Stimulated activated memory B cell treated with anti-CD40 and anti-IgM and Interleukin-4, amounts not matched to agents 10 μg/mL and 1 μg/mL and 100 μg/mL, for 72 hours (primary cell): ENCODE measurements at places on chromosomes 3 and 15.

DNA sequence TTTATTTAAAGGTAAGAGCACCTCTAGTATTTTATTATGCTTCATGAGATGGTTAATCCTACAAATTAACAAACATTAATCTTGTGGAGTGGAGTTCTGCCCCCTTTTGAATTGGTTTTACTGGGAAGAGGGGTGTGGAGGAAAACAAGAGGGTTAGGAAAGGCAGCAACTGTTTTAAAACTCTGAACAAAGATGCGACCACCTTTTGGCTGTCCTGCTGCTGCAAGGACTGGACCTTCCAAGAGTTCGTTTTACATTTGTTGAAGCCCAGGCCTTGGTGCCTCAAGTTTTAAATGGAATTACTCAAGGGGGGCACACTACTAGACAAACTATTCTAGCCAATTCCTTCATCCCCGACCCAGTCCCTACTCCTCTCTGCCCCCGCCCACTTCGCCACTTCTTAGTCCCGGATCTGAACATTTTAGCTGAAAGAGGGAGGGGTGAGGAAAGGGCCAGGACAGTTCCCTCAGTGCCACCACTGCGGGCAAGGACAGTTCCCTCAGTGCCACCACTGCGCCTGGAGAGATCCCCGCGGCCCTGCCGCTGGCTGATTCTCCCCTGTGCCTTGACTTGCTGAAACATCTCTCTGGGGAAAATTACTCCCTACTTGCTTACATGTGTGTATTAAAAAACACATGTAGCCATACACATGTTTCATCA, 11.2 kb downstream of the SOX2 start:
- peak overlapping the region; percentile 13 for H3K27ac ChIP-seq
- H3K4me3 ChIP-seq, result no peak overlapping the region
- no peaks in the 10 kb centered on the region for H3K36me3 ChIP-seq

DNA sequence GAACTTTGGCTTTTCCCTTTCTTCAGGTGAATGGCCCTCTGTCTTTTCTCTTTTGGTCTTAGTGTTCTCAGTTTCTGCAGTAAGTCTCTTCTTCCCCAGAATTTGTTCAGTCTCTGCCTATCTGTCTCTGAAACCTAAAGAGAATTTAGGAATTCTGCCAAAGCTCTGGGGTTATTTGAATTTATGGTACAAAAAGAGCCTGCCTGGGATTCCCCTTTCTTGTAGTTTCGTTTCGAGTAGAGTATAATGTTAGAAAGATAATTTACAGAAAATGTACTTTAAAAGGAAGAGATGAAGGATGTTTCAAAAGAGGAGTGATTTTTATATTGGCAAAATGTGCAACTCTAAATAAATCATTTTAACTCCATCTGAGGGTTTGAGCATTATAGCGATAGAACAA, 247.4 kb upstream of the SATB1 start:
- no peak for ATAC-seq
- no peaks in the 10 kb centered on the region for H3K27me3 ChIP-seq

DNA sequence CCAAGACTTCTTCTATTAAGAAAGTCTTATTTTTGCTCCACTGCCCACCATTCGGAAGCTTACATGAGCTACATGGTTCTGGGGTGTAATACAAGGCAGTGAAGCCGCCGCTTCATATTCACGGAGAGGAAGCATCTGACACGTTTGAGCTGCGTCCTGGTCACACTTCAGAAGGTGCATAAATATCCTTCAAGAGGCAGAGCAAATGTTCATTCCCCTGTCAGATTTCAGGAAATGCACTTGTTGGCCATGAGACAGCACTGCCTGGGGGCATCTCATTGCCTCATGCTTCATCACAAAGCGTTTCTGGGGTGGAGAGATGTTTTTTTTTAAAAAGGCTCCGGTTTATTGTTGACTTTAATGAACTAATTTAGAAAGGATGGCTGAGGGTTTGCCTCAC, 119.9 kb downstream of the CADPS start:
- H3K4me1 ChIP-seq, result no peaks in the 10 kb centered on the region
- H3K27ac ChIP-seq, result no peak overlapping the region
- H3K36me3 ChIP-seq, result no peaks in the 10 kb centered on the region
- no peak for ATAC-seq

GRCh38 chr15:89778861-89779260, 2.7 kb downstream of the MESP2 start:
- H3K27ac ChIP-seq, result no peak overlapping the region
- no peak overlapping the region for H3K4me3 ChIP-seq
- peaks cover 37% of the 10 kb centered on the region for H3K4me1 ChIP-seq
- H3K27me3 ChIP-seq, result peaks cover 19% of the 10 kb centered on the region
- ATAC-seq, result no peak
- H3K36me3 ChIP-seq, result no peaks in the 10 kb centered on the region

DNA sequence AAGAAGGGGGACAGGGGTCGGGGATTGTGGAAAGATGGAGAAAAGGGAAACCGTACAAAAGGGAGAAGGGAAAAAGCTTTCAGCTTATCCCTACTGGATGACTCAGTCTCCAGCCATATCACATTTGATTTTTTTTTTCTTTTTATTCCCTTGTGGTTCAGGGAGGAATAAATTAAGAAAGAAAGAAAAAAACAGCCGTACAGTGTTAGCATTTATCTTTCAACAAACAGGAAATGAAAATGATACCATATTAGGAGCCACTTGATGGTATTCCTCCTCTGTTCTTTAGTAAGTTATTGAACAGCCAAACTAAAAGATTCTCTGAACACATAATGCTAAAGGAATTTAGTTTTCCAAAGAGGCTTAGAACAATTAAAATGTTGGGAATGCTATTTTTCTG, 594.4 kb downstream of the FOXP1 start:
- H3K4me3 ChIP-seq, result no peak overlapping the region
- H3K36me3 ChIP-seq, result peaks cover 79% of the 10 kb centered on the region
- peaks cover 26% of the 10 kb centered on the region for H3K4me1 ChIP-seq
- peak overlapping the region; percentile 7 for H3K27ac ChIP-seq
- ATAC-seq, result no peak

DNA sequence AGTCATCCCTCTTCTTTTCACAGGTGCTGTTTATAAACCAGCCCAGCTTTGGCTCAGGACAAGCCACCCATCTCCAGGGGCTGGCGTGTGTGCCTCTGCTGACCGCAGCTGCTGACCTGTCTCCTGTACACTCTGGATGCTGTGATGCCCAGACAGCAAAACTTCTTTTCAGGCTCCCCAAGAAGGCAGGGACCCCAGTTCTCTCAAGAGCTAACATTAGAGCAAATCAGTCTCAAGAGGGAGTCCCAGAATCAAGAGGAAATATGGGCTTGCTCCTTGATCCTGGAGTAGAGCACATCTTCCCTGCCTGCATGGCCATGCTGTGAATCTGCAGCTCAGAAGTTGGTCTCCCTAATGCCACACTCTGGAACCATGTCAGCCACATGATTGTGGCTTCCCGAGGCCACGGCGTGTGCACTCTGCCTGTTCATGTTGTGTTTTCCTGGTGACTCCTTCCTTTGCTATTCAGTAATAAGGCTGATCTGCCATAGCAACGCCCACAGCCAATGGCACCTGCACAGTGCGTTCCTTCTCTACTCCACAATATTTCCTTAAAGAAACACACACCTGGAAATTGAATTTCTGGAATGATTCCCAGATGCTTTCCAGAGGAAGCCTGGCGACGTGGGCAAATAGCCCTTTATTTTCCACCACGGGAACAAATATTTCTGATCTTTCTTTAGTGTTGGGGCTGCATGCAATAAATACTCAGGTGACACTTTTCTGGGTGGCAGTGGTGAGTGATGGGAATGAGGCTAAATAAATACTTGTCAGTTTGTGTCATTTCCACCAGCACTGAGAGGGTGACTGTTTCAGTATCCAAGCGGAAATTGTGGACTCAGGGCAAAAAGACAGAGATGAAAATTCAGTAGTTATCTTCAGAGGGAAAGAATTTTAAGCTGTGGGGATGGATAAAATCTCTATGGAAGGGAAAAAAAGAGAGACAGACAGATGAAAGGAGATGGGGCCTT, 21.9 kb upstream of the THSD4 start:
- H3K36me3 ChIP-seq, result no peaks in the 10 kb centered on the region
- no peak for ATAC-seq
- no peak overlapping the region for H3K27ac ChIP-seq
- H3K4me1 ChIP-seq, result no peaks in the 10 kb centered on the region
- no peak overlapping the region for H3K4me3 ChIP-seq
- peaks cover 11% of the 10 kb centered on the region for H3K27me3 ChIP-seq

- no peak for ATAC-seq
- H3K27ac ChIP-seq, result peak overlapping the region; percentile 27
- peaks cover 28% of the 10 kb centered on the region for H3K4me1 ChIP-seq
Measured at GRCh38 chr15:64070965-64071851, 22.4 kb downstream of the CIAO2A start.

DNA sequence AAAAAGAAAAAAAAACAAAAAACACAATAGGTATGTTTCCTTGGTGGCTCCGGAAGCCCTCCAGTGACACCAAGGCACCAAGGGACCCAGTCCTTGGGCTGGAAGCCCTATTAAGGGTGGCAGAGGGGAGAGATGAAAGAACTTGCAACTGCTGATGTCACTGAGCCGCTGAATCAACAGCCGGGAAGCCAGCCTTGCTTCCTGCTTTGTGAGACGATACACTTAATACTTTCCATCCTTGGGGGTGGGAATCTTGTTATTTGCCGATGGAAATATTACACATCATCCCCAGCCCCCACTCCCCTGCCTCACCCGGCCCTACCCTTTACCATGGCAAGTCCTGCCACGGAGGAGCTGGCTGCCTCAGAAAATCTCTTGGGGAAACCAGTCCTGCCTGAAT, 5.6 kb upstream of the ISLR2 start:
- no peaks in the 10 kb centered on the region for H3K36me3 ChIP-seq
- H3K4me3 ChIP-seq, result no peak overlapping the region
- H3K27ac ChIP-seq, result no peak overlapping the region
- peaks cover 72% of the 10 kb centered on the region for H3K4me1 ChIP-seq

DNA sequence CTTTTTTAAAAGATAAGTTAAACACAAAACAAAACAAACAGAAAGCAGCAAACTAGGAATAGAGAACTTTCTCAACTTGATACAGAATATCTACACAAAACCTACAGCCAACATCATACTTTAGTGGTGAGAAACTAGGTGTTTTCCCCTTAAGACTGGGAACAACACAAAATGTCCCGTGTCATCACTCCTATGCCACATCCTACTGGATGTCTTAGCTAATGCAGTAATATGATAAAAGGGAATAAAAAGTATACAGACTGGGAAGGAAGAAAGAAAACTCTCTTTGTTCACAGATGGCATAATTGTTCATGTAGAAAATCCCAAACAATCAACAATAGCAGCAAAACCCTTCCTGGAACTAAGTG, 45.9 kb downstream of the TMEM45A start:
- no peaks in the 10 kb centered on the region for H3K4me1 ChIP-seq
- H3K27me3 ChIP-seq, result no peaks in the 10 kb centered on the region

- peaks cover 17% of the 10 kb centered on the region for H3K4me1 ChIP-seq
- no peak overlapping the region for H3K27ac ChIP-seq
- H3K36me3 ChIP-seq, result peaks cover 43% of the 10 kb centered on the region
- no peaks in the 10 kb centered on the region for H3K27me3 ChIP-seq
- H3K4me3 ChIP-seq, result no peak overlapping the region
- ATAC-seq, result no peak
Measured at GRCh38 chr3:69044608-69045007, 7.5 kb downstream of the TMF1 start.

DNA sequence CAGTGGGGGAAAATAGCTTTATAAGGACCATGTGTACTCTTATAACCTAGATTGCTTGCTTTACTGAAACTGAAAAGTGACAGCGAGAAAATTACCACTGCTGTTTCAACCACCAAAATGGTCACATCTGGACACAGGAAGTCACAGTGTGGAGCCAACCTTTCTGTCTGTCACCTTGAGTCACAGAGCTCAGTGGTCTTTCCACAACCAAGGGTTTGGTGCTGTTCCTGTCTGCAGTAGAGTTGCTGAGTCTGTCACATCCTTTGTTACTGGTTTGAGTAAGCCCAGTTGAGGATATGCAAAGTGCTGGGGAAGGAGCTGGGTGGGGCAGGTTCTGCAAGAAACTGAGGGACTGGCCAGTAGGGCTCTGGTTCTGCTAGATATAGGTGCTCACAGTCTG, 139.1 kb upstream of the EIF1B start:
- ATAC-seq, result peak; percentile 70
- peaks cover 10% of the 10 kb centered on the region for H3K27me3 ChIP-seq
- H3K4me3 ChIP-seq, result no peak overlapping the region
- peaks cover 14% of the 10 kb centered on the region for H3K4me1 ChIP-seq
- peak overlapping the region; percentile 64 for H3K27ac ChIP-seq
